ENCODE measurements at places on chromosomes 5 and 9.

DNA sequence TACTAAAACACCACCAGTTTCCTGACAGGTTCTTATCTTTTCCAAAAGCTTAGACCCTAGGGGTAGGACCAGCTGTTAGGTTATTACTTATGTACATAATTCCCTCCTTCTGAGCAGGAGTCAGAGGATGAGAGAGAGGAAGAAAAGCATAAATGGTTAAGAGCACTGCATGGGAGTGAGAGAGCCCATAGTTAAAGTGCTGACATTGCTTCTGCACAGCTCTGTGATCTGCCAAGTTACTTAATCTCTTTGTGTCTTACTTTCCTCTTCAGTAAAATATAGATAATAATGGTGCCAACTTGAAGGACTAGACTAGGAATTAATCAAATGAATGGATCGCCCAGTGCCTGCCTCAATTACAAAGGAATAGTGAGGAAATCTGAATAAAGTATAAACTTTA is 66.4 kb downstream of the NRG2 start:
- DNase-seq = no peak

DNA sequence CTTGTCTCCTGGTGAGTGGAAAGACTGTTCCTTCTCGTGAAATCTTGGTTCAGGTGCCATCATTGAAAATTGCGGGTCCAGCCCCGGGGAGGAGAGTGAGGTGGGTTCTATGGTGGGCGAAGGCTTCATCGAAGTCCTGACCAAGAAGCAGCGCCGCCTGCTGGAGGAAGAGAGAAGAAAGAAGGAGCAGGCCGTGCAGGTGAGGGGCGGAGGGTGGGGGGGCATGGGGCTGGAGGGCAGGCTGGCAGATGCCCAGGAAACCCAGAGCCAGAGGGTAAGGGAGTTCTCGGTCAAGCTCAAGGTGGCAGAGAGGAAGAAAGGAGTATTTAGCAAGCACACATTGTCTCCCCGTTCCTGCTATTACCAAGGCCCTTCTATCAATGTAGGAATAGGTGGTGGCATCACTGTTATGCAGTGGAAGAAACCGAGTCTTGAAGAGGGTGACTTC is 24.3 kb upstream of the POMT1 start:
- DNase-seq = peak; percentile 63

GRCh38 chr9:95250462-95251221 is 66.9 kb downstream of the FANCC start:
- no peak for DNase-seq

- DNase-seq = no peak
Observed at GRCh38 chr5:145791866-145792265, 43.3 kb downstream of the PRELID2 start.

GRCh38 chr9:94675008-94675881 is 35.9 kb upstream of the FBP1 start:
- DNase-seq = no peak

GRCh38 chr5:87754009-87754757 is 341.5 kb upstream of the CCNH start:
- no peak for DNase-seq

GRCh38 chr9:21709464-21710058 is 92.9 kb upstream of the MTAP start:
- DNase-seq = peak; percentile 49

GRCh38 chr5:64384765-64385164 is 121.0 kb upstream of the RGS7BP start:
- DNase-seq = no peak

GRCh38 chr5:38316544-38317224 is 58.3 kb downstream of the EGFLAM start:
- no peak for DNase-seq

DNA sequence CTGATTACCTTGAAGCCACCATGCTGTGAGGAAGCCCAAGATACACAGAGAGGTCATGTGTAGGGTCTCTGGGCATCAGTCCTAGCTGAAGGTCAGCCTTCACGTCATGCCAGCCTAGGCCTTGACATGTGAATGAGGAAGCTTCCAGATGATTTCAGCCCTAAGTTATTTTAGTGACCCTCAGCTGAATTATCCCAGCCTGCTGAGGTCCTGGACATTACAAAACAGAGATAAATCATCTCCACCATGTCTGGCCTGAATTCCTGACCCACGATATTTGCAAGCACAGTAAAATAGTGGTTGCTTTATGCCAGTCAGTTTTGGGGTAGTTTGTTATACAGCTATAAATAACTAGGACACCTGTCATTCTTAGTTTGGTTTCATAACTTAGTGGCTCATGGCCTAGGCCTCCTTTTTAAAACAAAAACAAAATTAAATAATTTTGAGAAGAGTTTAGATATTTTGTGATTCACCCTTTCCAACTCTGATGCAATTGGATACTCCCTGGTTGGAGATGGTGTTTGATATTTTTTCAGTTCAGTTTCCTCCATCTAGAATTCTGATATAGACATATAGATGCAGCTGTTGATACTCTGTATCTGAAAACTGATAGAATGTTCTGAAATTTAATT is 571.3 kb upstream of the CLINT1 start:
- no peak for DNase-seq

DNA sequence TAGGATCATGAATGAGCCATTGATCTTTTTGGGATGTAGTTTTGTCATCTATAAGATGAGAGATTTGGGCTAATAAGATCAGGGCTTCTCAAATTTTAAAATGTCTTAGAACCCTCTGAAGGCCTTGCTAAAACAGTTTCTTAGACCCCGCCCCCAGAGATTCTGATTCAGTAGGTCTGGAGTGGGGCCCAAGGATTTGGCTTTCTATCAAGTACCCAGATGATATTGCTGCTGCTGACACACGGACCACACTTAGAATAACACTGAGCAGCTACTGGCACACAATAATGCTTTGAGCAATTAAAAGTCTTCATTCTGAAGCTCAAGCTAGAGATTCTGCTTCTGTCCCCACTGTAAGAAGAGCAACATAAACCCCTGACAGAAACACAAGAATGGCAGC is 216.7 kb downstream of the SMARCA2 start:
- DNase-seq = no peak

- DNase-seq = no peak
Observed at GRCh38 chr9:84397822-84398221, 57.3 kb upstream of the SLC28A3 start.

DNA sequence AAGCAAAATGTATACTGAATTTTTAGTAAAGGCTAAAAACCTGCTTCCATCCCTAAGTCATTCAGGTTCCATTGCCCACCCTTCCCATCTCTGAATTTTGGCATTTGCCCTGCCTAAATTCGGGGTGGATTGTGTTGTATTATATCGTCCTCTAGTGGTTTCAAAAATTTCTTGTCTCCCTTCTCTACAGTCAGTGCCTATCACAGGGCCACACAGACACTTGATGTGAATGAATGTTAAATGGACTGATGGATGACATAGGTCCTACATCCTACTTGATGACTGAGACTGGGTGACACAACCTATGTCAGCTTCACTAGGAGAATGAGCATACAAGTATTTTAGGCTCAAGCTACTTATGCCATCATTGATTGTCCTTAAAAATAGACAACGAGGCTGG is 45.6 kb upstream of the SLC30A5 start:
- DNase-seq = no peak

DNA sequence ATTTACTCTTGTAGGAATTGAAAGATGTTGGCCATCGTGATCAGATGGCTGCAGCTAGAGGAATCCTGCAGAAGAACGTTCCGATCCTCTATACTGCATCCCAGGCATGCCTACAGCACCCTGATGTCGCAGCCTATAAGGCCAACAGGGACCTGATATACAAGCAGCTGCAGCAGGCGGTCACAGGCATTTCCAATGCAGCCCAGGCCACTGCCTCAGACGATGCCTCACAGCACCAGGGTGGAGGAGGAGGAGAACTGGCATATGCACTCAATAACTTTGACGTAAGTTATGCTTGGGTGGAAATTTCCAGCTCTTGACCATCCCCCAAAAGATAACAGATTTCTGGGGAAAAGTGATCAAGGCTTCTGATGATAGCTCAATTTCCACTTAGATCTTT is 50.6 kb downstream of the LRRTM2 start:
- no peak for DNase-seq

DNA sequence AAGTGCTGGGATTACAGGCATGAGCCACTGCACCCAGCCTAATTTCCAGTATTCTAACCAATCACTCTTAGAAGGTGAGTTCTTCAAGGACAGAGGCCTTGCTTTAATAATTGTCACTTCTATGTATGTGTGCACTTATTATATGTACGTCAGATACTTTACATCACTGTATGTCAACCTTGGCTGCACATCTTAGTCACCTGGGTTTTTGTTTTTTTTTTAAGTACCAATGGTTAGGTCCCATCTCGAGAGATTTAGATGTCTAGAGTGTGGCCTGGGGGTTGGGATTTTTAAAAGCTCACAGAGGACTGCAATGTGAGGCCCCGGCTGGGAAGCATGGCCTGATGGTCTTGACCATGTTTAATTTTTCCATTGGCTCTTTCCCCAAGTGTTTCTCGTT is 9.9 kb upstream of the GM2A start:
- no peak for DNase-seq

DNA sequence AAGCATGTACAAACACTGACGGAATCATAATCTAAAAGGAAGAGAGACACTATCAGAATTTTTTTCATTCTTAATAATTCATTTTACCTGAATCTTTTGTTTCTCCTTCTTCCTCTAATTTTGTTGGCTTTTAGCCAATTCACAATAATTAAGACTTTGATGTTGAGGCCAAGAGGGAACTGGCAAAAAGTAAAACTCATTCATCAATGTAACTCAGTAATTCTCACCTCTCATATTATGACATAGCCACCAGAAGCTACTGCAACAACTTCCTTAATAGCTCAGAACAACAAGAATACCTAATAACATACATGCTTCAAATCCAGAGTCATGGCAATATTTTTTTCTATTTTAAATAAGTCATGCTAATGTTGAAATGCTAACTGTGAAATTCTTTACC is 64.5 kb downstream of the MCTP1 start:
- DNase-seq = no peak

- DNase-seq = peak; percentile 29
Observed at GRCh38 chr9:114084282-114085073, 6.4 kb upstream of the AMBP start.

DNA sequence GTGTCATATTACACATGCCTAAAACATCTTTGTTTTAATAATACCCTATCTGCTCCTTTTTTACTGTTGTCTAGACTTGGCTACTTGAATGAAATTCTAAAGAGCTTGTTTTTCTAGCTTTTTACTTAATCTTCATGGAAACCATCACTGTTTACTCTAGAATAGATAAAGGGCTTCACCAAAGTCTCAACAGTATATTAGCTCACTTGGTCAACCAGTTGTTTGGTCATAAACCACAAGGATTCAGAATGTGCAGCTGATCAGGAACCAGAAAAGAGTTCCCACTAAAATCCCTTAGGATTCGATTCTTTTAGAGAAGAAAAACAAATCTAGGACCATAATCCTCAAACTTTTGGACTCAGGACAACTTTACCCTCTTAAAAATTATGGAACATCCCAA is 38.0 kb downstream of the CDO1 start:
- DNase-seq = no peak

- no peak for DNase-seq
Observed at GRCh38 chr5:159410480-159410879, 80.2 kb upstream of the IL12B start.

DNA sequence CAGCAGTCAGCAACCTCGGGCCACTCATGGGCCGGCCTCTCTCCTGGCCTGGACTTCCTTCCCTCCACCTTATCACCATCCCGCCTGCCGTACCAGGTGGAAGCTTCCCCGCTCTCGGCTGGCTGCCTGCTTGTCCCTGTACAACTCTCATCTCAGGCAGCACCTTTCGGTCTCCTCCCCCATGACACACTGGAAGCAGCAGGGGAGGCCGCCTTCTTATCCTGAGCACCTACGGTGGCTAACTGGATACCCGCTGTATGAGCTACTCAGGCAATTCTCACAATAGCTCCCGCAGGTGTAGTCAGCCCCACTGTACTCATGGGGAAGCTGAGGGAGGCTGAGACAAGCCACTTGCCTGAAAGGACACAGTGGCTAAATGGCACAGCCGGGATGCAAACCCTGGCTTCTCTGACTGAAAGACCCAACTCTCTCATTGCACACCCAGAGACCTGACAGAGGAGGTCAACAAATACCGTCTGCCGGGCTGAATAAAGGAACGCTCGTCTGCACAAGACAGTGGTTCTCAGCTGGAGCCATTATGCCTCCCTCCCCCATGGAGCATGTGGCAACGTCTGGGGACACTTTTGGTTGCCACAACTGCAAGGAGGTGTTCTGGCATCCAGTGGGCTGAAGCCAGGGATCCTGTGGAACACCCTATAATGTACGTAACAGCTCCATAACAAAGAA is 9.6 kb downstream of the STK10 start:
- DNase-seq = no peak

DNA sequence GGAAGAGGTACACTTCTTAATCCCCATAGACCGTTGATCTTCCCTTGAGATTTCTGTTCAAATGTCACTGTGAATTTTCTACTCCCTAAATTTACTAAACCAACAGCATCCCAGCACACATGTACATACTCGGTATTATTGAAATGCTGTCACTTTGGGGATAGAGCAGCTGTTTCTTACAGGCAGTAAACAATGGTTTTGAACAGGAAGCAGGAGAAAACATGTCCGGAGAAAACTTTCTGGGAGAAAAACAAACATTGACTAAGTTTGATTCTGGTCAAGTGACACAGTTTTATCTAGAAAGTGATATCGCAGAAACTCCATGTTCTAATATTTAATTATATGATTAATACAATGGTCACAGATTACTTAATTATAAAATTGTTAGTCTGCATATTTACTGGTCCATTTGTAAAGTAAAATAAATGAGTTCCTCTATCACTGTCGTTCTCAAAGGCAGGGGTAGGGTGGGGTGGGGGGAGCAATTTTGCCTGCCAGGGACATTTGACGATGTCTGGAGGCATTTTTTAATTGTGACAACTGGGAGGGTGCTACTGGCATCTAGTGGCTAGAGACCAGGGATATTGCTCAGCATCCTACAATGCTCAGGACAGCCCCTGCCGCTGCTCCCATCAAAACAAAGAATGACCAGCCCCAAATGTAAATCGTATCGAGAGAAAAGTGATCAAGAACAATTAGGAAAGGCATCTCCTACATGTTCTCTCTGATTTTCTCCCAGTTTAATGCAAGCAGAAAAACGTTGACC is 12.2 kb downstream of the TAS2R1 start:
- no peak for DNase-seq

DNA sequence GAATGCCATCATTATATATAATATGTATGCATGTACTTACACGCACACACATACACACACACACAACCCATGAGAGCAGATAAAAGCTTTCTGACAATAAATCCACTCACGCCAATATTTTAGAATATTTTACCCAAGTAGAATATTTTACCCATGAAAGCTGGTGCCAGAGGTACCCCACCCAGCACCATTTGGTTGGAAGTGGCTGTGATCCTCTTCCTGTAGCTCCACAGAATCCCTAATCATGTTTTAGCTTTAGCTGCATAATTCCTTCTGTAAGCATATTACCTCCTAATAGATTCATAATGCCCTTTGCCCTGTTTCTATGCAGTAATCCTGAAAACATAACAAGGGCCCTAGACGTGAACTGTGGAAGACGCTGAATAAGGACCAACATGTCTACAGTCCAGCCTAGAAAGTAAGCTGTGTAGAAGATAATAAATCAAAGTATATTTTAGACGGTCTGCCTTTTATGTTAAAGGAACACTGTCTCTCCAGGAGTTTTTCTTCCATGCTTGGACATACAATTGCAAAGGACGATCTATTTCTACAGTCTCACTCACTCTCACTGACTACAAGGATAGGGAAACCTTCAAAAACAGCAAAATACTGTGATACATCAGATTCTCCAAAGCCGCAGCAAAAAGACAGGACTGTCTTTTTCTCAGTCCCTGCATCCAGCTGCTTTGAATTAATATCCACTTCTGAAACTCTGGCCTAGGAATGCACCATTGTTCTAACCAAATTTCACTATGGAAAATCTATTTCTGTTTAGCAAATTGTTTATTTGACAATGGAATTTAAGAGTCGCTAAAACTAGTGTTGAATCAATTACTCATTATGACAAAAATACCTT is 98.2 kb downstream of the USP20 start:
- DNase-seq = no peak
